Hair follicular keratinocyte (primary cell): ENCODE measurements at places on chromosomes 7 and 10. TPM values are rescaled to one million over a fixed set of nuclear protein-coding genes. Genes with fewer than 3 reads are reported as not detected.

PPP1R3C gene
- 7.0 and 7.1 TPM in 2 replicates for total RNA-seq

MEOX2 gene
- total RNA-seq, result not detected in 2 replicates

AKR1C4 gene
- total RNA-seq, result not detected in 2 replicates

LRMDA gene
- 0.11 and 0.39 TPM in 2 replicates for total RNA-seq

INA gene
- total RNA-seq, result under 0.01 and 0.08 TPM in 2 replicates

FOXI2 gene
- not detected in 2 replicates for total RNA-seq

ANKMY2 gene
- total RNA-seq, result 5.5 and 7.0 TPM in 2 replicates

CYP2C8 gene
- not detected in 2 replicates for total RNA-seq

CALML3 gene
- 58.4 and 62.7 TPM in 2 replicates for total RNA-seq

ATG9B gene
- 0.04 and 0.08 TPM in 2 replicates for total RNA-seq

ARHGAP12 gene
- total RNA-seq, result 14.0 and 20.5 TPM in 2 replicates

TLL2 gene
- total RNA-seq, result 0.08 TPM in 1 of 2 replicates, not detected in the other

PNLIPRP3 gene
- total RNA-seq, result 51.1 and 103 TPM in 2 replicates

TRPV5 gene
- not detected in 2 replicates for total RNA-seq

MAGI2 gene
- 0.04 and 0.23 TPM in 2 replicates for total RNA-seq

DGKI gene
- under 0.01 TPM in 1 of 2 replicates, not detected in the other for total RNA-seq
